ENCODE measurements at places on chromosomes 3 and 15. TPM values are rescaled to one million over a fixed set of nuclear protein-coding genes. Genes with fewer than 3 reads are reported as not detected.

The CCDC13 gene
- total RNA-seq, result not detected

The GRM7 gene
- not detected for total RNA-seq

The GPR27 gene
- 2.0 TPM for total RNA-seq

The TRAT1 gene
- total RNA-seq, result not detected

The ARPP21 gene
- total RNA-seq, result not detected

The IMPG2 gene
- not detected for total RNA-seq

The HTR3E gene
- total RNA-seq, result not detected

The FBN1 gene
- total RNA-seq, result 59.3 TPM

The SPATA12 gene
- not detected for total RNA-seq

The MYO5C gene
- total RNA-seq, result 6.4 TPM

The TRIM71 gene
- total RNA-seq, result not detected

The CHD2 gene
- 75.8 TPM for total RNA-seq

The GRAMD1C gene
- total RNA-seq, result 23.0 TPM

The GATA2 gene
- 4.2 TPM for total RNA-seq

The DGKG gene
- 1.1 TPM for total RNA-seq

The CAPN3 gene
- 34.4 TPM for total RNA-seq

The COL6A6 gene
- total RNA-seq, result 0.19 TPM

The COLQ gene
- total RNA-seq, result 0.10 TPM

The SATB1 gene
- total RNA-seq, result 20.2 TPM

The TPRG1 gene
- 40.6 TPM for total RNA-seq

The SLC6A11 gene
- 5.7 TPM for total RNA-seq

The ANKRD34C gene
- not detected for total RNA-seq

The NR1I2 gene
- total RNA-seq, result not detected

The C3orf49 gene
- total RNA-seq, result not detected

The TBCCD1 gene
- 15.5 TPM for total RNA-seq

The CXCR6 gene
- not detected for total RNA-seq

The LRRC31 gene
- not detected for total RNA-seq

The IGSF11 gene
- total RNA-seq, result 1.8 TPM

The MUC4 gene
- total RNA-seq, result not detected

The GLDN gene
- total RNA-seq, result 5.0 TPM

The SLC30A4 gene
- 7.1 TPM for total RNA-seq

The DNAH12 gene
- total RNA-seq, result 0.03 TPM

The PIERCE2 gene
- 2.5 TPM for total RNA-seq

The ABI3BP gene
- 12.3 TPM for total RNA-seq

The ZPLD1 gene
- 1.3 TPM for total RNA-seq

The CYP1A2 gene
- total RNA-seq, result not detected

The P2RY12 gene
- 2.1 TPM for total RNA-seq

The MYEF2 gene
- total RNA-seq, result 2.2 TPM

The GOLGA8S gene
- 0.17 TPM for total RNA-seq

The EPHA6 gene
- total RNA-seq, result not detected

The PATL2 gene
- 0.32 TPM for total RNA-seq

The NRROS gene
- 1.8 TPM for total RNA-seq
